ENCODE measurements at places on chromosomes 6 and 20.

DNA sequence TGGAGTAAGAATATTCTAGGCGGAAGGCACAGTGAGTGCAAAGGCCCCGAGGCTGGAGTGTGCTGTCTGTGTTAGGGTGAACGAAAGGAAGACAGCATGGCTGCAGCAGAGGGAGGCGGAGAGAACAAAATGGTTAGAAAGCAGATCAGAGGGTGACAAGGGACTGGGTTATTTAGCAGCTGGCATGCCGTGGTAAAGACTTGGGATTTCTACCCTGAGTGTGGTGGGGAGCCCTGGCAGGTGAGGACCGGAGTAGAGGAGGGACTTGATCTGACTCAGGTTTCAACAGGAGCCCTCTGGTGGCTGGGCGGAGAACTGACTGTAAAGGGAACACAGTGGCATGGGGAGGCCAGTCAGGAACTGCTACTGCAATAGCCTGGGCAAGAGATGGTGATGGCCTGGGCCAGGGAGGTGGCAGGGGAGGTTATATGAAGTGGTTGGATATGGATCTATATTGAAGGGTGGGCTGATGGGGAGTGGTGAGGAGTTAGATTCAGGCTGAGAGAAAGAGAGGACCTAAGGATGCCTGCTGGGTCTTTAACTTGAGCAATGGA is 38.0 kb downstream of the PIM1 start:
- no peak for DNase-seq

GRCh38 chr6:150255840-150256239 is 113.0 kb upstream of the IYD start:
- DNase-seq, result no peak

DNA sequence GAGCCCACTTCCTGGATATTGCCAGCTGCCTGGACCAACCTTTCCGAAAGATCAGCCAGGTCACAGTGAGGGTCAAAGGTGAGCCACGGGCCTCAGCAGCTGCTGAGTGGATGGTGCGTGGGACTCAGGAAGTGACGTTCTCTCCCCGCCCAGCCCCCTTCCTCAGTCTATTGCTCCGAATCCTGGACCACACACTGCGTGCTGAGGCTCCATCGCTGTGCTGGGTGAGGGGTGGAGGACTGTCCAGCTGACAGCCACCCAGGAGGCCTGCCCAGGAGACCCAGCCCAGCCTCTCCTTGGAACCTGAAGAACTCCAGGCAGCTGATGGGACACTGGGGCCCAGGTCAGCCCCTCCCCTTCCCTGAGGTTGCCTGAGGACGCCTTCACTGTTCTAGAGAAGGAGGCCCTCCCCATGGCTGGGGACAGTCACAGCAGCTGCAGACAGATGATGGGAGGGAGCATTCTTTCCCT is 94.4 kb upstream of the CD93 start:
- no peak for DNase-seq

DNA sequence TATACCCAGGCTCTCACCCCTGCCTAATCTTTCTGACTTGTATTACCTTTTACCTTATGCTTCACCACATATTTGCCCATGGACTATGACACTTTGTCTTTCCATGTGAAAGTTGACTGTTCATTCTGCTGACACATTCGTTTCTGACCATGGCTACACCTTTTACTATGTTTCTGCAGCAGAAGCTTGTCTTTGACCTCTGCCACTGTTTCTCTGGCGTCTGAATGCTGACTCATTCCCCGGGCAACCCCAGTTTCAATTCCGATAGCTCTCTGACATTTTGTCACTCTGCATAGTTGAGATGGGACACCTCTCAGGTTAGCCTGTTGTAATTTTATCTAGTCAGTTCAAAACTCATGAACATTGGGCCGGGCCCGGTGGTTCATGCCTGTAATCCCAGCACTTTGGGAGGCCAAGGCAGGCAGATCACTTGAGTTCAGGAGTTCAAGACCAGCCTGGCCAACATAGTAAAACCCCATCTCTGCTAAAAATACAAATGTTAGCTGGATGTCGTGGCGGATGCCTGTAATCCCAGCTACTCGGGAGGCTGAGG is 50.7 kb downstream of the SLC26A8 start:
- no peak for DNase-seq

GRCh38 chr6:87139236-87139635 is 16.1 kb upstream of the ZNF292 start:
- DNase-seq, result no peak

DNA sequence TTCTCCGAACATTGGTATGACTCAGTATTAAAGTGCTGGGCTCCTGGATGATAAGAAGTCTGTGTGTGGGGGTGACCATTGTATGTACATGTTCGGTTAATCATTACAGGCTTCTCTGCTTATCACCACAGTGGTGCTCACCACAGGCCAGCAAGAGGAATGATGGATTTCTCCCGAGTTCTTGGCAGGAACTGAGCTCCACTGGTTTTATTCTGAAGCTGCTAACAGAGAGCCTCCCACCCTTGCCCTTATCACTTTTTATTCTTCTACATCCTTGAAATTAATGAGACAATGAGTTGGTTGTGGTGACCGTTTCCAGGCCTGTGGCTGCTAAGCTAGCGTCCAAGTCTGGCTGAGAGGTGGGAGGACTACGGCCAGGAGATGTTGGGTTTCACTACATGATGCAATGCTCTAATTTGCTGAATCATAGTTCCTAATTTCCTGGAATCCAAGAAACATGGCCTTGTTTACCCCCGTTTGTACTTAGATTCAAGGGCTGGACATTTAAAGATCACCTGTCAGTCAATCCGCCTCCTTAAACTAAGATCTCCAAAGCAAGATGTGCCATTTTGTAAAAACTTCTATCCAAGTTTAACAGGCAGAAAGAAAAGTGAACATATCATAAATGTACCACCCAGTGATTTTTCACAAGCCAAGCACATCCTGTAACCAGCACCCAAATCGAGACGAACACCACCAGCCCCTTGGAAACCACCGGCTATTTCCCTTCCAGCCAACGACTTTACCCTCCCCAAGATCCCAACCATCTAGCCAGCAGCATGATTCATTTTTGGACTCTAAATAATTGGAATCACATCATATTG is 172.5 kb downstream of the FOXA2 start:
- DNase-seq, result no peak

- DNase-seq, result no peak
Measured at GRCh38 chr6:78611886-78612480, 255.4 kb upstream of the IRAK1BP1 start.

GRCh38 chr6:167858086-167858591 is 31.4 kb downstream of the AFDN start:
- no peak for DNase-seq

- no peak for DNase-seq
Measured at GRCh38 chr6:90323706-90324105, 27.1 kb upstream of the BACH2 start.

DNA sequence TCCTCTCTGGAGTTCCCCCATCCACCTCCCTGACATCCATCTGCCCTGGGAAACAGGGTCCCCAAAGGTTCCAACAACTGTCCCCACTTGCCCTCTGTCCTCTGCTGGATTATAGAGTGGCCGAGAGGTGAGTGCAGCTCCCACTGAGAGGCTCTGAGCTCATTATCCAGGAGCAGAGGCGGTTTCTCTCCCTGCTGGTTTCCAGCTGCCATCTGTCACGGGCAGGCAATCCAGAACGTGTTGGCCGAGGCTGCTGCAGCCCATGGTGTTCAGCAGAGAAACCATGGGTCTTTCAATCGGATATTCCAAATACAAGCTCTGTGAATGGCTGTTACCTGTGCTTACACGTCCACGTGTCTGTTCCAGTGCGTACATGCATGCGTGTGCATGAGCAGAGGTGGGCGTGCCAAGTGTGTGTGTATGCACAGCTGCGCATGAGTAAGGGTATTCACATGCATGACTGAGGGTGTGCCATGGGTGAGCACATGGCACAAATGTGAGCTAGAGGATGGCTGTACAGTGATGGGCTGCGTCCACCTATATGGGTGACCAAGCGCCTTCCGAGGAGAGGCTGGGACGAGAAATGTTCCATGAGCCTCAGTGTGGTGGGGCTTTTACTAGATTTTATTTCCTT is 183.7 kb upstream of the PMEPA1 start:
- DNase-seq, result no peak

DNA sequence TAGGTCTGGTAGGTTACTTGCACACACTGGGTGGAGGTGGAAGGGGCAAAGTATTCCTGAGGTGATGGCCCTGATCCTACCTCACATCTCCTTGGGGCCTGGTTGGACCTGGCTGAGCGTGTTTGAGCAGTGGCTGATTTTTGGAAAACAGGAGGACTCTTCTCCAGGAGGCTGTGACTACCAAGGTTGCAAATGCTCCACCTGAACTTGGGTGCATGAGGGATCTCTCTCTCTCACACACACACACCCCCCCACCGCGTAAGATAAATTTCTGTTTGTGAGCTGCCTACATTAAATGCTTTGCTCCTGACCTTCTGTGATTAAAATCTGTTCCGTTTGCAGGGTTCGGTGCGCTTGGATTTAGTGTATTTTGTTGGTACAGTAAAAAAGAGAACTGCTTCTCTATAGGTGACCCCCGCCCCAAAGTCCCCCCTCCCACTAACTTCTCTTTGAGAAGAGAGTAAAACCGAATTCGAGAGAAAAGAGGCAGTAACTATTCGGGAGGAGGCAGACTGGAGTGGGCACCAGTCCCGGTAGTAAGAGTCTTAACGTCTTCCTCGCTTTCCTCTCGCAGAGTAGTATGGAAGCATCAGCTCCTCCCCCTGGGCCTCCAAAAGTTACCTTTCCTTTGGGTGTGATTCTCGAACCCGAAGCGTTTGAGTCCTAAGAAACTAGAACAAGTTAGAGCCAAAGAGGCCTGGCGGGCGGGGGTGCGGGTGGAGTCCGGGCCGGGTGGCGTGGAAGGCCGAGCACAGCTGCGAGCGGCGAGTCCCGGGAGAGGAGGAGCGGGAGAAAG is 585 bp upstream of the DSE start:
- DNase-seq, result peak; percentile 68

DNA sequence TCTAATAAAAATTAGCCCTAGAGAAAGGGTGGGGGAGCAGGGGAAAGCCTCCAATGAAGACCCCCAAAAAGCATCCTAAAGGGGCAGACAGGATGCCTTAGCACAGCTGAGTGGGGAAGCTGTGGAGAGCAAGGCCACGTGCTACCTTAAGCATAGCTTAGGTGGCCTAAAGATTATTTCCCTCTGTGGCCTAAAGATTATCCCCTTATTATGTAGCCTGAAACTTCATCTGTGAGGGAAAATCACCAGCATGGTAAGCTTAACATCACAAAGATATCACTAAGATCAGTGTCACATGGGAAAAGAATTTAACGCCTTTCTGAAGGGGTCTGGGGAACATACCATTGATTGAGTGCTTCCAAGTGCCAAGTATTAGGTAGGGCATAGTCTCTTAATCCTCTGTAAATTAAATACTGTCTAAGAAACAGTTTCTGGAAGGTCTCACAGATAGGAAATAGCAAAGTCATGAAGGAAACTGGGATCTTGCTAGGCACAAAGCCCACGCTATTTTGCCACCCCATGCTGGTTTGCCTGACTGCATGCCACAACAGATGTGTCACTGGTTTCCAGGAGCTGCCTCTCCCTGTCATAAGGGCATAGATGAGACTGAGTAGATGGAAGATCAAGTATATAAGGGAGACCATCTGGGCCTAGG is 170.0 kb downstream of the HACE1 start:
- no peak for DNase-seq

- no peak for DNase-seq
Measured at GRCh38 chr6:15332446-15332845, 86.6 kb downstream of the JARID2 start.

DNA sequence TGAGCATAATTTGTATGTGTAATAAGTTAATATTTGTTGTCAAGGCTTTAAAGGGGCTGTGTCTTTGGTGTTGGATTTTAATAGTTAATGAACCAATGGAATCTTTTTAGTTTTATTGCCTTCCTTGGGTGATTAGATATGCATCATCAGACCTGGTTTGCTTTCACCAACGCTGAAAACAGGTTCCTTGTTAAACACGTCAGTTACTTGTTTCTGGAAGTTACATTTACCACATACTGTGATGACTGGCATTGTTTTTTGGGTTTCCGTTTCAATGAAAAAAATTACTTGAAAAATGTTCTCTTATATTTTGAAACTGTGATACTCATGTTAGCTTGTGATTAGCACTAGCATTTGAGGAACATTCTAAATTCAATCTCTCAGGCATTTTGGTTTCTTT is 58.6 kb upstream of the RNF144B start:
- DNase-seq, result peak; percentile 52

- DNase-seq, result no peak
Measured at GRCh38 chr6:102841060-102841459, 1447.6 kb downstream of the GRIK2 start.

GRCh38 chr6:73073238-73073637 is 152.1 kb downstream of the KHDC1L start:
- no peak for DNase-seq

GRCh38 chr20:54167909-54168872 is 5.6 kb downstream of the CYP24A1 start:
- no peak for DNase-seq

- DNase-seq, result peak; percentile 36
Measured at GRCh38 chr20:9912858-9913434, 74.1 kb upstream of the PAK5 start.

DNA sequence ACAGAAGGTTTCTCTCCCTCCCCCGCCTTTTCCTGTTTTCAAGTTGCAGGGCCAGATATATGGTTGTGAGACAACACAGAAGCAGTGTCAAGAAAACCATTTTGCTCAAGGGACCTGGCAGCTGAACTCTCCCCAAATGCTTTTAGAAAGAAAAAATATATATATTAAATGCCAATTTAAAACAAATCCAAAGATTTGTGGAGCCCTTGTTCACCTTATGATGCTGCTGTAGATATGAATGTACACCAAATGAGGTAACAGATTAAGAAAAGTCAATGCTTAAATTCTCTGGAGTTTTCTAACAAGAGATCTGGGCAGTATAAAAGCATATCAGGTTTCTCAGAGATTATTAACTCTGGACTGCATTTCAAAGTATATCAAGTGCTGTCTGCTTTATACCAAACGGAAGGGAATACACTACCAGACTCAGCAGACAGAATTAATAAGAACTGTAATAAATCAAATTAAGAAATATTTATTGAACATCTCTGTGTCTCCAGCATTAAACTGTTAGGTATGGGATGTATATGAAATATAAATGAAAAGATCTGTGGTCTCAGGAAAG is 357.5 kb downstream of the HDGFL1 start:
- peak; percentile 41 for DNase-seq

- no peak for DNase-seq
Measured at GRCh38 chr20:34562641-34563040, 4.1 kb downstream of the MAP1LC3A start.

GRCh38 chr20:5432030-5432429 is 115.3 kb upstream of the PROKR2 start:
- DNase-seq, result no peak

- DNase-seq, result no peak
Measured at GRCh38 chr6:142805042-142805441, 139.9 kb downstream of the HIVEP2 start.

All from renal cortex interstitium (tissue), 15 donors.